ENCODE measurements at places on chromosomes 4 and X.

DNA sequence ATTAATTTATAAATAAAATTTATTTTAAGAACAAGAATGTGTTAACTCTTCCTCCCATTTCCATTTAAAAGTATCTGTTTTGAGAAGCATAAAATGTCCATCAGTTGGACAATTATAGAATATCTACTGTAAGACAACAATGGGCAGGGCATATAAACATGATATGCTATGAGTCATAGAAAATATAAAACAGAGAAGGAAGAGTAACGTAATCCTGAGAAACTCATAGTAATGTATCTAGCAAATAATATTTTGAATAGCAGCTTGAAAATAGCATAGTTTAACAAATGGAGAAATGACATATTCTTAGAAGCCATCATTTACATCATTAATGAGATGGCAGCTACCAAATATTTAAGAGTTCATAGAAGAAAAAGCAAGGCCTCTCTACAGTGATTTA is 820.3 kb upstream of the PCDH10 start:
- no peak for DNase-seq

- no peak for DNase-seq
These were observed 30.2 kb downstream of the BEND4 start for GRCh38 chr4:42122237-42122636.

DNA sequence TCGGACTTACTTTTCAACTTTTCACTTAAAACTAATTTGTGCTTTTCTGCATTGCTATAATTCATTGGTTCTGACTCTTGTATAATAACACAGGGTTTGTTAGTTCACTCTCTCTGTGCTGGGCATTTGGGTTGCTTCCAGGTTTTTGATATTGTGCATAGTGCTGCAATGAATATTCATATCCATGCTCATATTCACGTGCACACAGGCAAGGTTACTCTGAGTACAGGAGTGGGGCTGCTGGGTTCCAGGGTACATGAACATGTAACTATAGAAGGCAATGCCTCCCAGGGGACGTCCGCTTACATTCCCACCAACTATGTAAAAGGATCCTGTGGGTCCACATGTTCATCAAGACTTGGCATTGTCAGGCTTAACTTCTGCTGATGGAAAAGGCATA is 117.2 kb downstream of the ADGRA3 start:
- no peak for DNase-seq

DNA sequence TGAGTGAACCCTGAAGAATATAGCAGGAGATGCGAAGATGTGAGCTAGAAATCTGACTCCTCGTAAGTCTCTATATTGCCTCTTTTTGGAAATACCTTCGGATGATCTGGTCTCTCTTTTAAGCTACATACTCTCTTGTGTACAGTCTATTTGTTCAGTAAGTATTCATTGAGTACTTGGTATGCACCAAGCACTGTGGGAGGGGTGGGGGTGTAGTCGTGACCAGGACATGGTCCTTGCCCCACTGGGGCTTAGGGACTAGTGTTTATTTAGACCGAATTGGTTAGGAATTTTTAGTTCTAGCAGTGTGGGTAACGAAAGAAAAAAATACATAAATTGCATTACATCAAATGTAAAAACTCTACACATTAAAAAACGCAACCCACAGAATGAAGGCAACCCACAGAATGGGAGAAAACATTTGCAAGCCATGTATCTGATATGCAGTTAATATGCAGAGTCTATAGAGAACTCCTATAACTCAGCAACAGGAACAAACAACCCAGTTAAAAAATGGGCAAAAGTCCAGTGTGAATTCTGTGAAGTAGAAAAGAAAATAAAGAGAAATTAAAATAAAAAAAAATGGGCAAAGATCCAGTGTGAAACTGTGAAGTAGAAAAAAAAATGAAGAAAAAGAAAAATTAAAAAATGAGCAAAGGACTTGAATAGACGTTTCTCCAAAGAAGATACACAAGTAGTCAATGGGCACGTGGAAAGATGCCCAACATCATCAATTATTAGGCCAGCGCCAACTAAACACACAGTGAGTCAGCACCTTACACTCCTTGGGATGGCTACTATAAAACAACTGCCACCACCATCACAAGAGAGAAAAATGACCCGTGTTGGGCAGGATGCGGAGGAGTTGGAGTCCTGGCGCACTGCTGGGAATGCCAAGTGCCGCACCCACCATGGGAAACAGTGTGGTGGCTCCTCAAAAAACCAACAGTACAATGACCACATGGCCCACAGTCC is 43.8 kb downstream of the RGS12 start:
- no peak for DNase-seq

DNA sequence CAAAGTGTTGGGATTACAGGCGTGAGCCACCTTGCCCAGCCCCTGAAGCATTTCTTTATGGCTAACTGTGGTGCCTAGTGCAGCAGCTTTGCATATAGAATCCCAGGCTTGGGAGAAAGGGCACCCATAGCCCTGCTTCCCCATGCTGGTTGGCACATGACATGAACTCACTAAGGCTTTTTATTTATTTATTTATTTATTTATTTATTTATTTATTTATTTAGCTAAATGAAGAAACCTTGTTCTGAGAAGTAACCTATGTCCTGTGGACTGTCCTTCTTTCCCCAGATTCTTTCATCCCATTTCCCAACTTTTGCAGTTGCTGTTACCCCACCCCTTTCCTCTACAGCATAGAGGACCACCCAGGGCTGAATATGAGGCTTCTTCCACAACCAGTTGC is 1.9 kb upstream of the GJB1 start:
- no peak for DNase-seq

- no peak for DNase-seq
These were observed 24.0 kb upstream of the DRP2 start for GRCh38 chrX:101195442-101196173.

- peak; percentile 40 for DNase-seq
These were observed 75.0 kb downstream of the PTTG2 start for GRCh38 chr4:38034986-38035882.

DNA sequence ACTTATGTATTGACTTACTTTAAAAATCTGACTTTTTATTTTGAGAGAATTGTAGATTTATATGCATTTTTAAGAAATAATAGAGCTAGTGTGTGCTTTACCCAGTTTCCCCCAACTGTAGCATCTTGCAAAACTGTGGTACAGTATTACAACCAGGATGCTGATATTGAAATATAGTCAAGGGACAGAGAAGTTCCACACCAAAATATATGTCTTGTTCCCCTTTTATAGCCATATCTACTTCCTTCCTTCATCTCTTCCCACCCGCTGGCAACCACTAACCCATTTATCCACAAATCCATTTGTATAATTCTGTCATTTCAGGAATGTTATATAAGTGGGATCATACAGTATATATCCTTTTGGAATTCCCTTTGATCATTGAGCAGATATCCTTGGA is 16.8 kb downstream of the KDM6A start:
- DNase-seq = no peak

DNA sequence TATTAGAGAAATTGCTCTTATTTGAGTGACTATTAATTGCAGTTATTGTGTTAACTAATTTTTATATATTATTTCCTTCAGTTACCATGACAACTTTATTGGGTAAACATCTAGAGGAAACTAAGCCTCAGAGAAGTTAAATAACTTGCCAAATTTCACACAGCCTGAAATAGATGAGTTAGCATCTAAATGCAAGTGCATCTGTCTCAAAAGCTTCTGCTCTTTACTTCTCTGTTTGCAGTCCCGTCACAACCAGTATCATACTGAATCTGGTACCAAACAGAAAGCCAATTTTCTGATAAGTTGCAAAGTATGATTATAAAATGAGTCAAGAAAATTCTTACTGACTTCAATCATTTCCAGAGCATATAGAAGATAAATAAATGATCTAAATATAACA is 1544.9 kb upstream of the PCDH7 start:
- DNase-seq = no peak

- no peak for DNase-seq
These were observed 37.2 kb downstream of the FHIP1A start for GRCh38 chr4:151446208-151446607.

DNA sequence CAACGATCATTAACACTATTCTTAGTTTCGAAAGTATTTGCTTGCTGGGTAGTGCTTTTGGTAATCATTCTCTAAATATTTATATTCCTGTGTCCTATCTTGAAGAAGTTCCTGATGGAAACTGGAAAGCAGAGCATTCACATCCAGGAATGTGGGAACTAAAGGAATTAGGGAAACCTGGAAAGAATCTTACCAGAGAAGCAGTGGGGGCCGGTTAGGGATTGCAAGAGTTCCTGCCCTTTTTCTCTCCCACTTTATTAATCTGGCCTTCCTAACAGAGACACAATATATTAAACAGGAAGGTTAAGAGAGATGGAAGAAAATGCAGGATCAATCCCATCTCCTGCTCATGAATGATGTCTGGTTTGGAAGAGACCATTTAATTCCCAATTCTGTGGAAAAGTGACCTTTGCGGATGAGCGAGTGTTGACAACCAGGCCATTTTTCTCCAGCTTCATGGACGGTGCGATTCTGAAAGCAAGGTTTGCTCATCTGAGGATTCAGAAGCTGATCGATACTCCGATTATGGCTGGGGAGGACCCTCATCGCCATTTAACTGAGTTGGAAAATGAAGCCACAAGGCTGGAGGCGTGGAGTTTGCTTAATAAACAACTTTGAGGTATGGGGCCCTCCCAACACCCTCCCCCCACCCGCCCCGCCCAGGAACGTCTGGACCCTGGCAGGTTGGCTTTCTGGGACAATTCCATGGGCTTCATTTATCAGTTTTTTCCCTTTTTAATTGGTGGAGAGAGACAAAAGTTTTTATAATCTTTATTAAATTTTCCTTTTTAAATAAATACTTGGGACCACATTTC is 52.3 kb downstream of the C4orf51 start:
- DNase-seq = no peak

DNA sequence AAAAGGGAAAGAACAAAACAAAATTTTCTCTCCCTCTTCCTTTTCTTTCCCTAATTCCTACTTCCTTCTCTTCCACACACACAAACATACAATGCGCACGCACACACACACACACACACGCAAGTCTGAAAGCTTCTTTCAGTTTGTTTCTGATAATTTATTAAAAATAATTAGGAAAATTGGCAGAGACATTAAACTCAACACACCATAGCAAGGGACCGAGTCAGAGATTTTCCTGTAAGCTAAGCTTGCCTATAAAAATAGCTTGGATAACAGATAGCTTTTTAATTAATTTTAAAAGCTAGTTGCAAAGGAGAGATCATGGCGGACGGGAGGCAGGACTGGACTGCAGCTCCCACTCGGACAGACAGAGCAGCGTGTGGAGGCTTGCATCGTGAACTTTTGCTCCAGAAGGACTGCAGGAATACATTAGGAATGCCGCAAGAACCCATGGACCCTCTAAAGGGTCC is 92.6 kb upstream of the MAPK10 start:
- DNase-seq = no peak

GRCh38 chr4:37717576-37717975 is 31.4 kb upstream of the RELL1 start:
- no peak for DNase-seq

GRCh38 chr4:110487873-110488272 is 11.9 kb downstream of the ENPEP start:
- DNase-seq = no peak
